ENCODE measurements at places on chromosomes 7 and 10.

- no peak for DNase-seq
These were observed 4.8 kb upstream of the BMPER start for GRCh38 chr7:33900501-33900900.

GRCh38 chr10:15627617-15628196 lies 92.0 kb downstream of the ITGA8 start:
- DNase-seq, result no peak

- no peak for DNase-seq
These were observed 331.6 kb downstream of the BMPER start for GRCh38 chr7:34236839-34237492.

DNA sequence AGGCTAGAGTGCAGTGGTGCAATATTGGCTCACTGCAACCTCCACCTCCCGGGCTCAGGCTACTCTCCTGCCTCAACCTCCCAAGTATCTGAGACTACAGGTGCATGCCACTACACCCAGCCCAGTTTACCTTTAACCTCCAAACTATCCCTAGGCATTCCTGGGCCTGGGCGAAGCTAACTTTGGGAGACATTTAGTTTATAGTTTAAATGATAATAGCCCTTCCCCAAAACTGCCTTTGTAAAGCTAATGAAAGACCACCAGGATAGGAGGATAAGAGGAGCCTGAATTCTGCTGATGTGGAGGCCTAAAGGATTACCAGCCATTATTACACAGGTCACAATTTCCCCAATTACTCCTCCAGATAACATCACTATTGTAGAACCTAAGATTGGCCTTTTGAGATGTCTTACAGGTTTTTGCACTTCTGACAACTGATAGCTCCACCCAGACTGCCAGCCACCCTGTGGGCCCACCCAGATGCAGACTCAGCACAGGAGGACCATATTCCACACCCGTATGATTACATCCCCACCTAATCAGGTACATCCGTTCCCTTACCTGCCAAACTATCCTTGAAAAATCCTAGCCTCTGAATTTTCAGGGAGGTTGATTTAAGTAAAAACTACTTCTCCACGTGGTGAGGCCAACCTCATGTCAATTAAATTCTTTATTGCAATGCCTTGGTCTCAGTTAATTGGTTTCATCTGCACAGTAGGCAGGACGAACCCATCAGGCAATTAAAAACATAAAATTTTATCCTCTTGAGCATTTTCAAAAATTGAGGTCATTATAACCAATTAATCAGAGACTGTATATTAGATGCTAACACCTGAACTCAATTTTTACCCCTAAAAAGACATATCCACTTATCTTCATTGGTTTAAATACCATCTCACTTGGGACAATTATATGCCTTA lies 62.3 kb upstream of the TMEM254 start:
- DNase-seq, result no peak

DNA sequence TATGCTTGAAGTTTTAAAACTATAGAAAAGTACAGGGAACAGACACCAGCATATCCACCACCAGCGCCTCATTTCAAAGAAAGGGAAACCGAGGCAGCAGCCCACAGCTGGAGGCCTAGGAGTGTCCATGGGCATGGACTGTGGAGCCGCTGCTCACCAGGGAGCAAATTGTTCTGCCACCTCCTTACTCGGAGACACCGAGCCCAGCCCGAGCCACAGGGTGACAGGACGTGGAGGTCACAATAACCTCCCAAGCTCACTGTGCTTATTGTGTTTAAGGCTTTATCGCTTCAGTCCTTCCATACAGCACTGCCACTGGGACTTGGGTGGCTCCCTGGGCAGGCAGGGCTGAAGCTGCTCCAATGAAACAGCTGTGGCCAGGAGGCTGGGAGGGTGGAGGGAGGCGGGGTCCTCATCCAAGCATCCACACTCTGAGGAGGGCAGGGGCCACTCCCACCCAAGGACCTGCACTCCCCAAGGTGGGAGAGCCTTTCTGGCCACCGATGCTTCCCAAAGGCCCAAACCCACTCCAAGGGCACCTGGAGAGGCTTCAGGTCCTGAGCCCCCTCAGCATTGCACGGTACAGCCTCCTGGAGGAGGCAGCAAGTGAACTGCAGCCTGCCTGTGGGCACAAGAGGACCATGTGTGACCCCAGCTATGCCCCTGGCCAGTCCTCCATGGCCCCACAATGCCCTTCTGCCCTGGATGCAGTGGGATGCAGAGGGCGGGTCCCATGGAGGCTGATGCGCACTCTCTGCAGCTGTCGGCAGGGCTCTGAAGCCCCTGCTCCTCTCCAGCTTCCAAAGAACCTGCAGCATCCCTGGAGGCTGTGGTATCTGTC lies 38.7 kb upstream of the RET start:
- DNase-seq, result no peak

DNA sequence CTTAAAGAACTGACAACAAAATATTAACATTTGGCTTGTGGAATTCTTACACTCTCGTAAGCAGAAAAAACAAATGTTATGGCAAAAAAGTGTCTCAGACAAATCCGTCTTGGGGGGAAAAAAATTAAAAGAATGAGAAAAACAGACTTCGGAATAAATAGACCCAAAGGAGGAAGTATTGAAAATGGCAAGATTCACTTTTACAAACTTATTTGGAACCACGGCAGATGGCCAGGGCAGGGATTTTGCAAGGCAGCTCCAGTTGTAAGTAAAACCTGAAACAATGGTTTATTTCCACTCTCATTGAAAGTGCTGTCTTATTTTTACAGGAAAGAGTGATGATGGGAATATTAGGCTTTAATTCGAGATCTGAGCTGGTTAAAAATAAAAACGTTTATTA lies 1.5 kb upstream of the ZNF438 start:
- DNase-seq, result no peak

DNA sequence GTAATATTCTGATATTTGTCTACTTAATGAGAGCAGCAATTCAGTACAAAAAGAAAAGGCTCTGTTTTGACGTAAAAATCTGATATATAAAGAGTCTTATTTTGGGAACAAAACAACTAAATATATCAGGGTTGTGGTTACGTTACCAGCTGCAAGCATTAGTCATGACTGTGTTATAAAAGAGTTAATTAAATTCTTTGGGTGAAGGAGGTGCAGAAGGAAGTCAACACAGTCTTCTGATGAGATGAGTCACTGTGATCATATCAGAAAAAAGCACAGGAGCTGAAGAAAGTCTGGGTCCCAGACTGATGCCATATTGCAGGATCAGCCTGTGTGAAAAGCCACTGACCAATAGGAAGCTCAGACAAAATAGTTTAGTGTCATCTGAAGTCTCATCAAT lies 234.3 kb upstream of the TEX47 start:
- no peak for DNase-seq

GRCh38 chr10:91271886-91272285 lies 51.4 kb downstream of the PCGF5 start:
- no peak for DNase-seq

GRCh38 chr10:839550-840205 lies 91.8 kb downstream of the LARP4B start:
- no peak for DNase-seq

- DNase-seq, result no peak
These were observed 17.2 kb downstream of the SFR1 start for GRCh38 chr10:104139221-104139620.

GRCh38 chr10:72561745-72562166 lies 64.1 kb downstream of the MICU1 start:
- no peak for DNase-seq

DNA sequence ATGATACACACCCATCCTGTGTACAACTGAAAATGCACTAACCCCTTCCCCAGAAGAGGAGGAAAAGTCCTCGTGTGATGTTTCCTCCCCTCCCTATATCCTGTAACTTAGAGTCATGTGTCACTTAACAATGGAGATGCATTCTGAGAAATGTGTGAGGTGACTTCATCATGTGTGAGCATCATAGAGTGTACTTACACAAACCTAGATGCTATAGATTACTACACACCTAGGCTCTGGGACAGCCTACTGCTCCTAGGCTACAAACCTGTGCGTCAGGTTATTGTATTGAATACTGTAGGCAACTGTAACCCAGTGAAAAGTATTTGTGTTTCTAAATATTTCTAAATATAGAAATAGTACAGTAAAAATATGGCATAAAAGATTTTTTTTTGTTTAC lies 98.6 kb upstream of the FAM180A start:
- DNase-seq, result no peak
